DND-41 (cell line): ENCODE measurements at places on chromosomes 1 and 21.

DNA sequence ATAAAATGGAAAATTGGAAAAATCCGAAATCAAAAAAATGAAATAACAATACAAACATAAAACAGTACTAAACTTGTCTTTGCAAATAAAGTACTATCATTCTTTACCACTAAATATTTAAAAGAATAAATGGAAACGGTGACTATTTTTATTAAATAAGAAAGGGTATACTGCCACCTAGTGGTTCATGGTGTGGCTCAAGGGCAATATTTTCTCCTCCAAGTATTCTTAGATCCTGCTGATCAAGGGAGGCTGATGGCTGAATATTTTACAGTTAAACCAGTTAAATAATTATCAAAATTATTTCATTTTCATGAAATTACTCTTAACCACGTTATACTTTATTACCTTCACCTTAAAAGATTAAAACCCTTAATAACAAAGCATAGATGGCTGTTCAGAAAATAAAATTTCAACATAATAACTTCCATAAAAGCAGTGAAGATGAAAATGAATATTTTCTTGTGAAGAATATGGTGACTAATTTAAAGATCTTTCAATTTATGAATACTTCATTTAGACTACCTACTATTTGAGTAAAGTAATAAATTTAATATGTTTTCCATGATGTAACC lies 1793.9 kb downstream of the NCAM2 start:
- peak; percentile 37 for DNase-seq

- no peak for DNase-seq
Observed at GRCh38 chr21:46538851-46539666, 65.8 kb downstream of the S100B start.

- DNase-seq: no peak
Observed at GRCh38 chr1:51551081-51551480, 32.0 kb upstream of the EPS15 start.

GRCh38 chr1:243286409-243287122 lies 30.7 kb downstream of the SDCCAG8 start:
- DNase-seq: no peak

DNA sequence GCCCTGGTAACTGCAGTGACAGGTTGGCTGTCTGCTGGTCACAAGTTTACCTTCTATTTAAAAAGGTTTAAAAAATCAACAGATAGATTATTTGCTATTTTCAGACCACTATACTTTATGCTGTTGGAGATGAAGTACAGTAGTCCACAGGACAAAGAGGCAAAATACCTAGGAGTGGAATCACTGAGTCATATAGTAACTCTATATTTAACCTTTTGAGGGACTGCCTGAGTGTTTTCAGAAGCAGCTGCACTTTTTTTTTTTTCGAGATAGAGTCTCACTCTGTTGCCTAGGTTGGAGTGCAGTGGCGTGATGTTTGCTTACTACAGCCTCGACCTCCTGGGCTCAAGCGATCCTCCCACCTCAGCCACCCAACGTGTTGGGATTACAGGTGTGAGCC lies 11.7 kb downstream of the CNIH4 start:
- DNase-seq: no peak

GRCh38 chr1:177236962-177237361 lies 66.2 kb downstream of the BRINP2 start:
- no peak for DNase-seq

GRCh38 chr1:58852731-58853485 lies 69.1 kb upstream of the JUN start:
- no peak for DNase-seq

GRCh38 chr1:83794384-83794783 lies 204.5 kb downstream of the TTLL7 start:
- DNase-seq: no peak

DNA sequence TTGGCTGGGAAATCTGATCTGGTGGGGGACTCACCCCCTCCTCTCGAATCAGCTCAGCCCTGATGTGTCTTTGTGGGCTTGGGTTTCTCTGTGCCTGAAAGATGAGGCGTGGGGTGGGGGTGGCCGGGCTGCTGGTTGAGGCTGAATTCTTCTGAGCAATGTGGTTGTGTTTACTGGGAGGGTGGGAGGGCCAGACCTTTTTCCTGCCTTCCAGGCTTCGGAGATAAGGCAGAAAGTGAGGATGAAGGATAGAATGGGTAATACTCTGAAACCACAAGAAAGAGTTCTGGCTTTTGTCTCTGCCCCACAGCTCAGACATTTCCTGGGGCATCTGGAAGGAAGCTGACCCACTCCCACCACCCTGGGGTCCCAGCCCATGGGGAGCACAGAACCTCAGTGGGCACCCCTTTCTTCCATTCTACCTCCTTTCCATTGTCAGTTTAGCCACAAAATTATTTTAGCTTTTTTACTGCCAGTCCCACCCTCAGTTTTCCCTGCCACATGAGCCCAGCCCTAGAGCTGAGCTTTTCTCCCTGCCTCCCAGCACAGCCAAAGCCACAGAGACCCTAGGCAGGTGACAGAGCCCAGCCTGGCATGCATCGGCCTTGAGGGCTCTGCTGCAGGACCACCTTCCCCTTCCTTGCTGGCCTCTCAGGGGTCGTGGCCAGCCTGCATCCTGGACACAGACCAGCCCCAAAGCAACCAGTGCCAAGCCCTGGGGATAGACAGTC lies 11.2 kb downstream of the ALX3 start:
- DNase-seq: no peak

DNA sequence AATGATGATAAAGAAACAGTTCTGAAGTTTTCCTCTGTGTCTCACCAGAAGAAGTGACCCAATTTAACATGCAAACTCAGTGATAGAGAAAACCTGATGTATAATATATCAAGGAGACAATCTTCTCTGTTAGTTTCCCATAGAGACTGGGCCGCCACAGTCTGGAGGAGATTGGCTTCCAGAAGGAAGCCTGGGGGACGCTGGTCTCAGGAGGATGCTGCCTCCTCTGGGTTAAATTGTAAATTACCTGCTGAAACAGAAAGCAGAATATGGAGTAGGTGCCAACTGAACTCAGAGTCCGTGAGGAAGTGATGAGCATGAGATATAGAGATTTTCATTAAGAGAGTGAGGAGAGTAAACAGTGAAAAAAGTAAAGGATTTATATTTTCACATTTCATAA lies 15.8 kb downstream of the OR14I1 start:
- DNase-seq: peak; percentile 19

DNA sequence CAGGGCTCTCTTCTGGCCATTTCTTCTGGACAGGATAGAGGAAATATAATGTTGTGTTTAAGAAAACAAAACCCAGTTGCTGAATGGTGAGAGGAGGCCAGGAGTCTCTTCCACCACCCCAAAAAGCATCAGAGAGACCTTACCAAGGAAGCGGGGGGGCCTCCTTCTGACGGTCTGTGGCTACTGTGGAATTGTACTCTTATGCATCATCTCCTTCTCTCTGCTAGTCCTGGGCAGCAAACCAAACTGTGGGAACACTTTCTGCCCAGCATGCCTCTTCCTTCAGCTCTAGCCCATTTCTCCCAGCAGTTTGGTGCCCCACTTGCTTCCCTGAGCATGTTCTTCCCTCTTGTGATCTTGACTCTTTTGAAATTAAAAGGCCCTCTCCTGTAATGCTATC lies 157.7 kb downstream of the HHIPL2 start:
- no peak for DNase-seq

- DNase-seq: no peak
Observed at GRCh38 chr1:229714964-229715603, 89.0 kb downstream of the URB2 start.

DNA sequence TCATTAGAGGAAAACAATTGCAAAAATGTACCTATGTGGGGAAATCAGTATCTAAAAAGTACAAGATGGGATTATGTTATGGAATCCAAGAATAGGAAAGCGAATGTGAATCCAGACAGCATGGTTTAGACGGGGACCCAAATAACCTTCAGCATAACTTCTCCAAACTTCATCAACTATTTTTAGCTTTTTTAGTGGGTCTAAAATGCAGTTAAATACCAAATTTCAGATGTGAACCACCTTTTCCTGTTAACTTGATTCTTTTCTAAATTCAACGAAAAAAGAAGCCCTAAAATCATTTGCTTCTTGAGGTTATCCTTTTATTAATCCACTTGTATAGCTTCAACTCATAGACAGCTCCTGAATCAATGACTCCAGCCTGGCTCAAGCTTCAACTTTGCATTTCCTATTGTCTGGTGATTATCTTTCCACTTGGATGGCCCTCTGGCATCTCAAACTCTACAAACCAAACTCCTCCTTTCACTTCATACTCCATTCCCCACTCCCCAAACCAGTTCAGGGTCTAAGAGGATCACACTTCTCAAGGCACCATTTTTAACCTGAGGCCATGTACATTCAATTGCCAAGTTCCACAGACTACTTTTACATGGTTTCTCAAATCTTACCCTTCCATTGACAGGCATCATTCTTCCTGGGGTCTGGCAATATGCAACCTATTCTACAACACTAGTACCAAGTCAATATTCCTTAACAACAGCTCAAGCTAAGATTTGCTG lies 7.4 kb downstream of the ERRFI1 start:
- DNase-seq: no peak

DNA sequence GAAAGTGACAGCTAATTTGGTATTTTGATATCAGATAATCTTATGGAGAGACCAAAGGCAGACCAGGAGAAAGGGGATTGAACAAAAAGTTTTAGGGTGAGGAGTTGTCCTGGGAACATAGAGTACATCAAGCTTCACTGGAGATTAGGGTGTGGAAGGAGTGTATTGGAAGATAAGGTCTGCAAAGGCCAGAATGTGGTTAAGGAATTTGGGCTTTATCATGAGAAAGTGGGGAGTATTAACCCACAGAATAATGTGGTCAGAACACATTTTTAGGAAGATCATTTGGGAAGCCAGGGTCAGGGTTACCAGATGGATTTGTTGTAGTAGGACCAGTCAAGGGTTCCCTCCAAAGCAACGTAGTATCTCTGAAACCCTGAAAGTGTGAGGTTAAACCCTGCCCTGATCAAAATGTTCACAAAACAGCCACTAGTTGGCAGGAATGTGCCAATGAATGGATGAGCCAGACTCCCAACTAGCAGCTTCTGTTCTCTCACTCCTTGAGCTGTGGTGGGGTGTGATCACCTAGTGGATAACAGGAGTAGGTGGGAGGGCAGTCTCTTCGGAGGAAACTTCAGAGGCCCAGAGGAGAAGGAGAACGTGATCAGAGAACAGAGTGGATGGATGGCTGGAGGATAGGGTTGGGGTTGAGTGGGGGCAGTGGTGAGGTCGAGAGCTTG lies 35.8 kb downstream of the SLC2A1 start:
- peak; percentile 75 for DNase-seq

GRCh38 chr1:156194300-156194652 lies 372 bp downstream of the SLC25A44 start:
- DNase-seq: no peak

- DNase-seq: no peak
Observed at GRCh38 chr21:27450216-27450615, 483.3 kb upstream of the ADAMTS5 start.
